ENCODE measurements at places on chromosomes 5 and 9. TPM values are rescaled to one million over a fixed set of nuclear protein-coding genes. Genes with fewer than 3 reads are reported as not detected.

GRCh38 chr9:115651461-115651860 is 502.1 kb upstream of the PAPPA start:
- DNase-seq = no peak

DNA sequence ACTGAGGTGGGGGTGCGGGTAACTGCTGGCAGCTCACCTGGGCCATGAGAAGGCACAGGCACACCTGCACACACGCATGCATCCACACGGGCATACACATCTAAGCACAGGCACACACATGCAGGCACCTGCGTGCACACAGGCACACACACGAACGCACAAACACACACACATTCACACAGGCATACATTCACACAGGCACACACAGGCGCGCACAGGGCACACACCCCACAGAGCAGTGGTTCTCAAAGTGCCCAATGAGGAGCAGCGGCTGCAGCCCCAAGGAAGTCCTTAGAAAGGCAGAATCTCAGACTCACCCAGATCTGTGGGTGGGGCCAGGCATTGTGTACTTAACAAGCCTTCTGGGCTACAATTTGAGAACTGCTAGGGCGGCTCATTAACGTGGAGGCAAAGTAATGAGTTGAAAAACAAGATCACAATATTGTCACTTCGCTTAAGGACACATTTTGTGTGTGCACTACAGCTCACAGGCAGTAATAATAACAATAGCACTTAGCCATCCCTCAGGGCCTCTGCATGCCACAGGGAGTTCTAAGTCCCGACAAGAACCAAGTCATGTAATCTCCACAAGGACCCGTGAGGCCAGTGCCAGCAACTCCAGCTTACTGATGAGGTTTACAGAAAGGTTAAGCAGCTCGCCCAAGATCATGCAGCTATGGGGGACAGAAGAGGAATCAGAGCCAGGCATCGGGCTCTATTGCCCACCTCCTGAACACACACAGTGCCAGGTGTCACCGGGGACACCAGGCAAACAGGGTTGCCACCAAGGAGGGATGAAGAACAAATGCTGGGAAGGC is 91.6 kb downstream of the ROR2 start:
- no peak for DNase-seq

- no peak for DNase-seq
Measured at GRCh38 chr9:113397203-113397631, 3.9 kb downstream of the ALAD start.

DNA sequence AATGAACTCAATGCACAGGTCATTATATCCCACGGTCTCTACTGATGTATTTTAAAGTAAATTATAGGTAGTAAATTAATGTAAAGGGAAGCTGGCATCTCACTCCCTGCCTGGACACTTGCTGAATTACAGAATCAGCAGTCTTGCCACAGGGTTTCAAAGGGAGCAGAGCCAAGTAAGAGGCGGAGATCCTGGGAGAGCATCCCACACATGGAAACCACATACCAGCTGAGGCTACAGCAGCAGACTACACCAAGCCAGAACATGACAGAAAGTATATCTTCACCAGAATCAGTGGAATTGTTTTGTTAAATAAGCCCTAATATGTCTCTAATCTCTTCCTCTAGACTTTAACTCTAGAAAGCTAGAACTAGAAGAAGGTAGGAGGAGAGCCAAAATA is 1689.2 kb upstream of the WWC1 start:
- no peak for DNase-seq

GRCh38 chr9:90301277-90301653 is 341.4 kb downstream of the DIRAS2 start:
- no peak for DNase-seq

Gene RNF183
- 0.14 TPM for total RNA-seq

Gene C1QTNF3
- 2.6 TPM for total RNA-seq
